ENCODE measurements at places on chromosomes 16 and 17. TPM values are rescaled to one million over a fixed set of nuclear protein-coding genes. Genes with fewer than 3 reads are reported as not detected.

The PDF gene
- polyA plus RNA-seq: 22.0 TPM

The MSLN gene
- polyA plus RNA-seq: 0.19 TPM

The CHST5 gene
- polyA plus RNA-seq: 0.18 TPM

The ITPRIPL2 gene
- 4.3 TPM for polyA plus RNA-seq

The EMC8 gene
- polyA plus RNA-seq: 45.9 TPM

The SLC6A4 gene
- 0.02 TPM for polyA plus RNA-seq

The PLLP gene
- 1.3 TPM for polyA plus RNA-seq

The ZP2 gene
- polyA plus RNA-seq: not detected

The OR4D1 gene
- not detected for polyA plus RNA-seq

The NEURL4 gene
- polyA plus RNA-seq: 22.1 TPM

The ACOX1 gene
- 29.7 TPM for polyA plus RNA-seq

The CLEC19A gene
- not detected for polyA plus RNA-seq

The USP43 gene
- polyA plus RNA-seq: 0.07 TPM

The SLC13A2 gene
- not detected for polyA plus RNA-seq

The PCGF2 gene
- polyA plus RNA-seq: 39.8 TPM

The HS3ST6 gene
- polyA plus RNA-seq: 0.03 TPM

The KRTAP9-4 gene
- not detected for polyA plus RNA-seq

The ZNF385C gene
- 0.05 TPM for polyA plus RNA-seq

The MRPL45 gene
- polyA plus RNA-seq: 42.8 TPM

The KRT28 gene
- polyA plus RNA-seq: not detected

The PPM1E gene
- polyA plus RNA-seq: 0.34 TPM

The SDK2 gene
- polyA plus RNA-seq: 0.02 TPM

The MLYCD gene
- 2.7 TPM for polyA plus RNA-seq

The CCDC78 gene
- 15.4 TPM for polyA plus RNA-seq

The PYY gene
- polyA plus RNA-seq: 0.21 TPM

The OSGIN1 gene
- 4.8 TPM for polyA plus RNA-seq

Data from SK-N-SH (cell line).